ENCODE measurements at places on chromosomes 13 and 19.

DNA sequence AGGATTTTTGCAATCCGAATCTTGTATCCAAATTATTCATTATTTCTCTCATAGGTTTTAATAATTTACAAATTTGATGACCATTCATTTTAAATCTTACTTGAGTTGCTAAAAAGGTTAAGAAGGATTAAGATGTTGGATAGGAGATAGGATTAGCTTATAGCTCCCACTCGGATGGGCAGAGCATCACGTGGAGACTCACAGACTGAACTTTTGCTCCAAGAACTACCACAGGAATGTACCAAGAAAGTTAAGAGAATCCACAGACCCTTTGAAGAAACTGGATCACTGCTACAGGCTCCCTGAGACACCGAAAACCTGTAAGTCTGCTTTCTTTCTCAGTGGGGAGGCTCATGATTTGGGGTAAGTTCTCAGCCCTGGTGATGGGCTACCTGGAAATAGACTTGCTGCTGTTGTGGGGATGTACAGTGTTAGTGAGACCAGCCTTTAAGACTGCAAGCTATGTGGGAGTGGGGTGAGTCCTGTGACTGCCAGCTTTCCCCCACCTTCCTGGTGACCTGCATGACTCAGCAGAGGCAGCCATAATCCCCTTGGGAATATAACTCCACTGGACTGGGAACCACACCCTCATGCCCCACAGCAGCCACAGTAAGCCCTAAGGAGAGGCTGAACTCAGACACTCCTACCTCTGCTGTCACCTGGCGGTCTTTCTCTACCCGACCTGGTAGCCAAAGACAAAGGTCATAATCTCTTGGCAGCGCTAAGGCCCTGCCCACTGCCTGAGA is 1458.0 kb downstream of the OLFM4 start:
- DNase-seq = no peak

DNA sequence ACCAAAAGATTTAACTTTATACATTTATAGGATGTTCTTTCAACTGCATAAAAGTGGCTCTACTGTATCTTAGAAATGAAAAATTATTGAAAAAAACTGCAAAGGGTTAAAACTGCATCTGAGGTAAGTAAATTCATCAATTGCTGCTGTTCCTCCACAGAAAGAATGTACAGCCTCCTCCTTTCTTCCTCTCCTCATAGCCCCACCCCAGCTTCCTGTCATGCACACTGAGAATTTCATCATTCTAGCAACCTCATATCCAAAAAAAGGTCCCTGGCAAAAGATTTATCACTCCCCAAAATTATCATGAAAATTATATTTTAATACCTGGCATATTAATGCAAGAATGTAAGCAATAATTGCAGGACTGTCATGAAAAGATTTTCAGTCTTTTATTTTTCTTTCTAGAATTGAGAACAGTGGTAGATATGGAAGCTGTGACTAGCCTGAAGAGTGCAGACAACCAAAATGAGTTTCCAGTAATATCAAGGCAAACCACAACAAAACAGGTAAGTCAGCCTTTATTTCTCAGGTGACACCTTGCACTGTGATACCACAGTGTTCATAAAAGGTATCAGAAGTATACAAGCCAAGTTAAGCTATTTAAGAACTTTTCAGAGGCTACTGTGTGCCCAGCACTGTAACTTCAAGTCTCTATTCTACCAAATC is 110.8 kb downstream of the SUCLA2 start:
- no peak for DNase-seq

DNA sequence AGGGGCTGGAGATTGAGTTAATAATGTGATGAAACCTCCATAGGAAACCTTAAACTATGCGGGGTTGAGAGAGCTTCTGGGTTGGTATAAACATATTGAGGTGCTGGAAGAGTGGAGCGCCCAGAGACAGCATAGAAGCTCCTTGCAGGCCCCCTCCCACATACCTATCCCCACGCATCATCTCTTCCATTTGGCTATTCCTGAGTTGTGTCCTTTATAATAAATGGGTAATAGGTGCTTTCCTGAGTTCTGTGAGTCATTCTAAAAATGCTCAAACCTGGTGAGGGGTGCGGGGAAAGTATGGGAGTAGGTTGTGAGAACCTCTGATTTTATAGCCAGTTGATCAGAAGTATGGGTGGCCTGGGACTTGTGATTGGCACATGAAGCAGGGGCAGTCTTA is 14.6 kb downstream of the CCDC122 start:
- no peak for DNase-seq

- no peak for DNase-seq
Observed at GRCh38 chr19:7600721-7601120, 5.1 kb downstream of the CAMSAP3 start.

DNA sequence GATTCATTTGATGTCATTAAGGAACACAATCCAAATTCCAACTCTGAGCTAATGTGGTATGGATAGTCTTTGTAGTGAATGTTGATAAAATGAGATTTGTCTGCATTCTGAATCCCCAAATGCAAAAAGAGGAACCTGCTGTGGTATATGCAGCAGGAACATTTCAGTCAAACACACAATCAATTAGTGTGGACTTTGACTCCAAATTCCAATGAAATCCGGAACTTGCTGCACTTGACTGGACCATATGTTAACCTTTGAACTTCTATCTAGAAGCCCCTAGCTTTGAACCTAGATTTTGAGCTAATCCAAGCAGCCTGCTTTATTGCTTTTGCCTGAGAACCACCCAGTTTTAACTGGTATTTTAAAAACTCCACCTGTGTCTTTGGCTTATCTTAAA is 341.3 kb downstream of the SPRY2 start:
- no peak for DNase-seq

GRCh38 chr19:478236-478903 is 17.5 kb upstream of the SHC2 start:
- no peak for DNase-seq

DNA sequence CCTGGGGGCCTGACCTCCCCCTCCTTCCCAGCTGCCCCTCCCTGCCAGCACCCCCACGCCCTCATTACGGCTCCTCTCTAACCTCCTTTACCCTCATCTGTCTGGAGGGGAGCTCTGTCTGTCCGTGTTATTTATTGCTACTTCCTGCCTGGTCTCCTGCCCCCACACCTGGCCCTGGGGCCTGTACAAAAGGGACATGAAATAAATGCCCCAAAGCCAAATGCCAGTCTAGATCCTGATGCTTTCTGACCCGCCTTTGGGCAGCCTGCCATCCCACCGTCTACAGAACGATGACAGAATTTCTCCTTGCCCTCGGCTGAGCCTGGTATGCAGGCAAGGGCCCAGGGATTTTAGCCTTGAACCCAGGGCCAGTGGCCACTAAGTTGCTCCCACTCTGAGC is 15.4 kb upstream of the CD22 start:
- DNase-seq = no peak
